ENCODE measurements at places on chromosomes 2 and 18. TPM values are rescaled to one million over a fixed set of nuclear protein-coding genes. Genes with fewer than 3 reads are reported as not detected.

- no peaks in the 10 kb centered on the region for H3K27me3 ChIP-seq
- no peak for DNase-seq
- H3K36me3 ChIP-seq: peaks cover 7% of the 10 kb centered on the region
- H3K4me1 ChIP-seq: peaks cover 7% of the 10 kb centered on the region
Observed at GRCh38 chr2:217552081-217552480, 450.7 kb downstream of the TNS1 start.

GRCh38 chr2:110157153-110157793 is 41.7 kb upstream of the MALL start:
- no peaks in the 10 kb centered on the region for H3K27me3 ChIP-seq
- no peak for DNase-seq
- H3K27ac ChIP-seq: no peak overlapping the region
- no peaks in the 10 kb centered on the region for H3K4me1 ChIP-seq
- H3K36me3 ChIP-seq: no peaks in the 10 kb centered on the region
- no peak overlapping the region for H3K4me3 ChIP-seq

DNA sequence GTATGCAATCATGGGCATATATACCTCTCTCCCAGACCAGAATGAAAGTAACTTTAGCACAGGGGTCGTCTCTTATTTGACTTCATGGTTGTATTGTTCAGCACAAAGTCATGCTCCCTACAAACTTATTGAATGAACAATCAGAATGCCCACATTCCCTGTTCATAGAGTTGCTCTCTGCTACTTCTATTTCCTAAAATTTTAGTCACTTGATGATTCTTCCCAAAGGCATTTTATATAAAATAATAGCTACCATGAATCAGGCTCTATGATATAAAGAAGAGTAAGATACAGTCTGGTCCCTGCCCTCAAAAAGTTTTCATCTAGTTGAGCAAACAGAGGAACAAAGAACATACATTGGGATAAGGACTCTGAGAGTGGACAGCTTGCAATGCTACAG is 162.2 kb downstream of the SLC39A10 start:
- no peaks in the 10 kb centered on the region for H3K36me3 ChIP-seq
- H3K4me1 ChIP-seq: no peaks in the 10 kb centered on the region
- no peaks in the 10 kb centered on the region for H3K27me3 ChIP-seq

DNA sequence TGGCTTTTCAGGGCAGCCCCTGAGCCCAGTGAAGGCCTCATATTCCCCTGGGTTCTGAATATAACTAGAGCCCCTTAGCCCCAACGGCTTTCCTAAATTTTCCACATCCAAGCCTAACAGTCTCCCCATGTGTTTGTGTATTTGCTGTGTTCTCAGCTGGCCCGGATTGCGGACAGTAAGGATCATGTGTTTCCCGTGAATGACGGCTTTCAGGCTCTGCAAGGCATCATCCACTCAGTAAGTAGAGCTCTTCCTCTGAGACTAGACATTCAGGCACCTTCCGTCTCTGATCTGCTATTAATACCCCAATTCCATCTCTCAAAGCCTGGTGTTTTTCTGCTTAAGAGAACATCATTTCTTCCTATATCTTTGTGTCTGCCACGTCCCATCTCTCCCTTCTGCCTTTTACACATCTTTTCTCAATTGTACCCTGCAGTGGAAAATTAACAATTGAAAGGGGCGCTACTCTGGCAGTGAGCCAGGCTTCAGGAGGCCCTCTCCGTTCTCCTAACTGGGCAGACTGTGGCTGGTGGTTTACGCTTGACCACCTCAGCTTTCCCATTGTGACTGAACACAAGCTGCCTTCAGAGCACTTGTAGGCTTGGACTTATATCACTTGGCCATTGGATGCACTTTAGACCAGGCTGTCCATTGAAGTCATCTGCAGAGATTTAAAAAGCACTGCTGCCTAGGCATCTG is 64.4 kb downstream of the ANTXR1 start:
- no peak overlapping the region for H3K4me3 ChIP-seq
- H3K36me3 ChIP-seq: peaks cover 13% of the 10 kb centered on the region
- H3K27ac ChIP-seq: peak overlapping the region; percentile 80
- H3K27me3 ChIP-seq: no peaks in the 10 kb centered on the region

DNA sequence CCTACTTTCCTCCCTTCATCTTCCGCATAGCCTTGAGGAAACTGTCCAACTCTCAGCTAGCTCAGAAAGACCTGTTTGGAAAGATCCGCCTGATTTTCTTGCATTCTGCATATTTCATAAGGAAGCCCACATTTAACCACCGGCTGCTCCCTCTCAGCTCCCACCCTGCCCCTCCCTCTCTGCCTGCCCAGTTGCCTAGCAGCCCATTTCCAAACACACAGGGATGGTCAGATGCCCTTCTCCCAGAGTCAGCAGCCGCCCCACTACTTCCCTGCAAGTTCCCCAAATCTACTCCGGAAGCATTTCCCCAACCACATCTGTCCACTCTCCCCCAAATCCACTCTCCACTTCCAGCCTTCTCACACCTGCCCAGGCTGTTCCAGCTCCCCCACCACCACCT is 96.0 kb downstream of the TNS1 start:
- peak; percentile 89 for DNase-seq
- no peaks in the 10 kb centered on the region for H3K27me3 ChIP-seq
- H3K4me1 ChIP-seq: peaks cover 6% of the 10 kb centered on the region
- H3K36me3 ChIP-seq: no peaks in the 10 kb centered on the region
- H3K4me3 ChIP-seq: no peak overlapping the region

DNA sequence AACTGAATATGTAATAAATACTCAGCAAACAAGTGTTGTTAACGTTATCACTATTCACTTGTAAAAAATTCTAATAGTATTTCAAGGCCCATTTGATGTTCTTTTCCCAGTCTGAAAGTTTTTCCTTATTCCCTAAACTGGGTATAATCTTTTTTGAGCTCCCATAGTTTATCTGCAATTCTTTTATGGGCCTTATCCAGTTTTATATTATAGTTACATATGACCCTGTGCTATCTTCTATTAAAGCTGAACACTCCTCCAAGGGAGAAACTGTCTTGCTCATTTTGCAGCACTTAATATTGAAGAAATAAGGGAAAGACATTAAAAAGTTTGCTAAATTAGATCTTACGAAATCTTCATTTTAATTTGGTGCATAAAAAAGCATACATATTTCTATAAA is 13.9 kb downstream of the PELI1 start:
- DNase-seq: no peak
- no peaks in the 10 kb centered on the region for H3K36me3 ChIP-seq
- H3K27ac ChIP-seq: no peak overlapping the region
- H3K4me3 ChIP-seq: no peak overlapping the region

DNA sequence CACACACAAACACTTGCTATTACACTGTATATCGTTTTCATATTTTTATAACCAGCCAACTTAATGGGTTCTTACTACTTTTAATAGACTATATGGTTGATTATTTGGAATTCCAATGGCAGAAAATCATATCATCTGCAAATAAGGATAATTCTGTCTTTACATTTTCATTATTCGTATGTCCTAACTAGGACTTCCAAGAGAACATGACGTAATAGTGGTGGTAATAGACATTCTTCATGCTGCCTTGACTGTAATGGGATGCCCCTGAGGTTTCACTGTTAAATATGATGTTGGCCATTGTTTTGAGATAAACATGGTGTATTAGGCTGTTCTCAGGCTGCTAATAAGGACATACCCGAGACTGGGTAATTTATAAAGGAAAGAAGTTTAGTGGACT is 45.2 kb downstream of the DYNAP start:
- H3K27ac ChIP-seq: no peak overlapping the region
- H3K36me3 ChIP-seq: no peaks in the 10 kb centered on the region
- H3K4me1 ChIP-seq: no peaks in the 10 kb centered on the region
- H3K27me3 ChIP-seq: no peaks in the 10 kb centered on the region
- DNase-seq: no peak

GRCh38 chr2:54256091-54256694 is at the start of gene TSPYL6:
TSPYL6 (minus strand) TSS chr2:54256229; CDS start chr2:54256151, 78 bp downstream.
- no peaks in the 10 kb centered on the region for H3K4me1 ChIP-seq
- H3K27me3 ChIP-seq: no peaks in the 10 kb centered on the region
- H3K36me3 ChIP-seq: no peaks in the 10 kb centered on the region
- no peak within 1 kb of the TSS for H3K27ac ChIP-seq
- no peak for DNase-seq

DNA sequence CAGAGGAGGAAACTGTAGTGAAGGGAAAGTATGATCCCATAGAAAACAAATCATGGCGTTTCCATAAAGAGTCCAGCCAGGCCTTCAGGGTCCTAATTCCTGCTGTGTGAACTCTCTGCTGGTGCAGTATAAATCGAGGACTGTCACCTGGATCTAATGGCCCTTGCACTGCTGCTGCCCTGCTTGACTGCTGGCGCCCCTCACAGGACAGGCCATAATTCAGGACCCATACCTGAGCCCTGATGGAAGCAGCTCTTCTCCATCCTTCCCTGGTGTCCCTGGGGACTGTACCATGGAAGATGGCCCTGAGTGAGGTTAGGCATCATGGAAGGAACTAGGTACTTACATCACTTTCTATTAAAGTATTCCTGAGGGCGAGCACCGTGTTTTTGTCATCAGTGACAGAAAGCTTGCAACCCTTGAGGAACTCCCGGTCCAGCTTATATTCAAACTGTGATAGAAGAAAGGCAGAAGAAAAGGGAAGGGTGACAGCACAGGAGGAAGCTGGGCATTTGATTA is 116.9 kb downstream of the RIF1 start:
- H3K4me3 ChIP-seq: no peak overlapping the region
- H3K4me1 ChIP-seq: no peaks in the 10 kb centered on the region
- no peak for DNase-seq
- H3K27me3 ChIP-seq: no peaks in the 10 kb centered on the region
- H3K27ac ChIP-seq: no peak overlapping the region
- H3K36me3 ChIP-seq: peaks cover 4% of the 10 kb centered on the region

GRCh38 chr18:44564922-44565321 is 115.8 kb upstream of the SETBP1 start:
- no peaks in the 10 kb centered on the region for H3K36me3 ChIP-seq
- H3K27ac ChIP-seq: no peak overlapping the region
- no peak overlapping the region for H3K4me3 ChIP-seq
- H3K27me3 ChIP-seq: no peaks in the 10 kb centered on the region
- peaks cover 2% of the 10 kb centered on the region for H3K4me1 ChIP-seq

GRCh38 chr2:42245396-42245795 is 76.2 kb downstream of the EML4 start:
- no peak for DNase-seq
- no peak overlapping the region for H3K4me3 ChIP-seq
- no peaks in the 10 kb centered on the region for H3K27me3 ChIP-seq
- H3K36me3 ChIP-seq: no peaks in the 10 kb centered on the region

DNA sequence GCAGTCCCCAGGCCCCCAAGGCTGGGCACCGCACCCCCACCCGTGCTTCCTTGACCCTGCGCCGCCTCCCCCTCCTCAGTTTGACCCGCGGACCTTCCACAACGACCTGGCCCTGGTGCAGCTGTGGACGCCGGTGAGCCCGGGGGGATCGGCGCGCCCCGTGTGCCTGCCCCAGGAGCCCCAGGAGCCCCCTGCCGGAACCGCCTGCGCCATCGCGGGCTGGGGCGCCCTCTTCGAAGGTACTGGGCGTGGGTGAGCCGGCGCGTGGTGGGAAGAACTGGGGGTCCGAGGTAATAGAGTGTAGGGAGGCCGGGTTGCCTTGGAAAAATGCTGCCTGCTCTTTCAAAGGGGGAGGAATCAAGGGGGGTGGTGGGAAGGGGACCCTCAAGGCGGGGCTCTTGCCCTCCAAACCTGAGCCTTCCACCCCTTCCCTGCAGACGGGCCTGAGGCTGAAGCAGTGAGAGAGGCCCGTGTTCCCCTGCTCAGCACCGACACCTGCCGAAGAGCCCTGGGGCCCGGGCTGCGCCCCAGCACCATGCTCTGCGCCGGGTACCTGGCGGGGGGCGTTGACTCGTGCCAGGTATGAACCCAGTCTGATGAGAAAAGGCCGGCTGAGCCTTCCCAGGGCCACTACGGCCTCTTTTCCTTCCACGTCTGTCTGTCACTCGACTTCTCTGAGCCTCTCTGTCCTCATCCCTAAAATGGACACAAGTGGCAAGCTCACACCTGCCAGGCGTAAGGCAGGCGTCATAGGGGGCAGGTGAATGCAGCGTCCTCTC is 2.6 kb downstream of the PRSS56 start:
- no peaks in the 10 kb centered on the region for H3K36me3 ChIP-seq
- no peaks in the 10 kb centered on the region for H3K27me3 ChIP-seq
- H3K4me1 ChIP-seq: no peaks in the 10 kb centered on the region
- no peak overlapping the region for H3K4me3 ChIP-seq

- DNase-seq: no peak
- H3K4me3 ChIP-seq: no peak overlapping the region
- H3K27ac ChIP-seq: no peak overlapping the region
Observed at GRCh38 chr18:59834267-59834666, 65.5 kb upstream of the PMAIP1 start.

GRCh38 chr2:20953146-20953824 is 90.6 kb downstream of the APOB start:
- H3K27ac ChIP-seq: no peak overlapping the region
- DNase-seq: no peak
- no peaks in the 10 kb centered on the region for H3K27me3 ChIP-seq
- no peak overlapping the region for H3K4me3 ChIP-seq
- no peaks in the 10 kb centered on the region for H3K36me3 ChIP-seq

DNA sequence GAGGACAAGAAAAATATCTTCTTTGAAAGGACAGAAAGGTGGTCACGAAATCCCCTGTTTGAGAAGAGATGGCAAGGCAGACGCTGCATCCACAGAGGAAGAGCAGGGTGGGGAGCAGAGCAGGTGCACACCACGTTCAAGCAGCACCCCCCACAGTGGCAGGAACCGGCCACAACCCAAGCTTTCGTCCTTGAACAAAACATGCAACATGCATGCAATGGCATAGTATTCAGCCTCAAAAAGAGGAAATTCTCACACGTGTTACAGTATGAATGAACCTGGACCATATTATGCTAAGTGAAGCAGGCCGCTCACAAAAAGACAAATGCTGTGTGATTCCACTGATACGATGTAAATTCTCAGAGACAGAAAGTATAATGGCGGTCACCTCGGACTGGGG is 51.4 kb downstream of the CMPK2 start:
- H3K27ac ChIP-seq: no peak overlapping the region
- H3K4me3 ChIP-seq: no peak overlapping the region
- DNase-seq: no peak
- no peaks in the 10 kb centered on the region for H3K36me3 ChIP-seq

DNA sequence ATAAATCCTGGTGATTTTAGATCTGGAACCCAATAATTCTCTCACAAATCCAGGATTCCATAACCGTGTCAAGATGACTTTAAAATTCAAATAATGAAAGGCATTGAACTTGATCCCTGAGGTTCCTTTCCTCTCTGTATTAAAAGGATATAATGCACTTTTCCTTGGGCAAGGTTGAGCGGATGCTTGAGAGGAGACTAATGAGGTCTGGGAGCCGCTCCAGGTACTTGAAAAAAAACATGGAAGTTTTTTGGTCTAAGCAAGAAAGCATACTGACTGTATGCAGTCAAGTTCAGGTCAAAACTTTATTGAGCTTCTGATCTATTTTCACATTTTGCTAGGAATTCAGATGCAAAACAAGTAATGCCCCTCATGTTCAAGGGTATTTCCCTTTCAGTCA is 318.5 kb downstream of the RAD51AP2 start:
- no peaks in the 10 kb centered on the region for H3K4me1 ChIP-seq
- H3K27me3 ChIP-seq: no peaks in the 10 kb centered on the region
- H3K36me3 ChIP-seq: no peaks in the 10 kb centered on the region
- H3K27ac ChIP-seq: no peak overlapping the region

Gene PAIP2B
- 4.9 TPM for total RNA-seq

Gene LRRC30
- not detected for total RNA-seq

Gene MTCL1
- total RNA-seq: 14.2 TPM

Gene TUBA4B
- not detected for total RNA-seq

Gene GALNT5
- 4.5 TPM for total RNA-seq

Gene CHST9
- 0.06 TPM for total RNA-seq
